ENCODE measurements at places on chromosomes 16 and 17.
A peak's percentile ranks its signal among the peaks of the same experiment; 100 is the strongest.

- DNase-seq, result no peak
Measured at GRCh38 chr17:42287305-42287976, 857 bp upstream of the STAT5A start.

GRCh38 chr17:81166033-81166492, at the start of gene AATK:
TSS of gene AATK (minus strand) at chr17:81166221. CDS start at chr17:81165992, 229 bp downstream.
- no peak for DNase-seq

DNA sequence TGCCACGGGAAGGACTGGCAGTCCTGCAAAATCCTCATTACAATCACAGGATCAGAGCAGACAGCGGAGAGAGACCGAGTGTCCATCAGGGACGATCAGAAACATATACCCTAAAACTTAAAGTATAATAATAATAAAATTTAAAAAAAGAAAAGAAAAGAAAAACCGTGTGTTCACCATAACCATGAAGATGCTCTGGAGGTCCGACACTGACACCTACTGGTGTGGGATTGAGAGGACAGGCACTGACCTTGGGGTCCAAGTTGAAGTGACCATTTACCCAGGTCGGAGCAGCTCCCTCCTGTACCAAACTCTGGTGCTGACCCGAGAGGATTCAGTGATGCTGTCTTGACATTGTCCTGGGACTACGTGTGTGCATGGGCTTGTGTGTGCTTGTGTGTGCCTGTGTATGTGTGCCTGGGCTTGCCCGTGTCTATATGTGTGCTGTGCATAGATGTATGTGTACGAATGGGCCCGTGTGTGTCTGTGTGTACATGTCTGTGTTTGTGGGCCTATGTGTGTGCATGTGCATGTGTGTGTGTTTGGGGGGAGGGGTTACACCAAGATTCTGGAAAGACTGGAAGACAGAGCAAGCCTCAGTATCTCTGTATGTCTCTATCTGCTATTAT, 10.0 kb upstream of the CD300LD start:
- DNase-seq, result peak; percentile 68

- no peak for DNase-seq
Measured at GRCh38 chr17:18949566-18949965, 2.4 kb upstream of the SLC5A10 start.

DNA sequence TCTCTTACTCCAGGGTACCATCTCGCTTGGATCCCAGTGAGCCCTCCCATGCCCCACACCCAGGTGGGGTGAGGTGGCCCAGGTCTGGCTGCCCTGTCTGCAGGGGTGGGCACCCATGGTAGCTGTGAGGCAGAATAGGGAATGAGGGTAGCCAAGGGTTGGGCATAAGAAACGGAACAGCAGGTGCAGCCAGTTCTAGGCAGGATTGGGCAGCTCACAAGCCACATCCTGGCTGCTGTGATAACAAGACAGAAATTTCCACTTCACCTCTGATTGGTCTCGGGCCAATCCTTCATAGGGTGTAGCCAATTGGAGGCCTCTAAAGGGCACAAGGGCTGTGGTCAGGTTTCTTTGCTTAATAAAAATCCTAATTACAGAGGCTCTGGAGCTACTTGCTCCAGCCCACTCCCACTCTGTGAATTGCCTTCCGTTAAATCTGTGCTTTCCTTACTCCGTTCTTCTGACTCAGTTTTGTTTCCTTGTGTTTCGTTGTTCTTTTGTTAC, 1.5 kb upstream of the ARHGDIG start:
- peak; percentile 41 for DNase-seq

DNA sequence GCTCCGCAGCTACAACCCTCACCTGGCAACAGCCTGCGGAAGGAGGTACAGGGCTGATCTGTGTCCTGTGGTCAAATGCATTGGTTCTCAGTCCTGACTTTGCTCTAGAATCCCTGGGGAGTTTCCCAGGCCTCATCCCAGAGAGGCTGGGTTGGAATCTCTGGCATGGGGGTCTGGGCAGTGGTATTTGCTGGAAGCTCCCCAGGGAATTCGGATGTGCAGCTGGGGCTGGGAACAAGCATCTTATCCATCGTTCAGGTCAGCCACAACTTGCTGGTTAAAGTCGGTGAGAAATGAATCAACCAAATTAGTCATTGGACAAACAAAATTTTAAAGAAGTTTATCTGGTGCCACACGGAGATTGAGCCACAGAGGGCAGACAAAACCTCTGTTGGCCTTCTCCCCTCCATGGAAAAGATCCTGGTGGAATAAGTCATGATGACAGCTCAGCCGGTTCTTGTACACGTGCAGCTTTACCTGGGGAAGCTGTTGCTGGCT, 231.2 kb downstream of the FOXL1 start:
- DNase-seq, result peak; percentile 57

DNA sequence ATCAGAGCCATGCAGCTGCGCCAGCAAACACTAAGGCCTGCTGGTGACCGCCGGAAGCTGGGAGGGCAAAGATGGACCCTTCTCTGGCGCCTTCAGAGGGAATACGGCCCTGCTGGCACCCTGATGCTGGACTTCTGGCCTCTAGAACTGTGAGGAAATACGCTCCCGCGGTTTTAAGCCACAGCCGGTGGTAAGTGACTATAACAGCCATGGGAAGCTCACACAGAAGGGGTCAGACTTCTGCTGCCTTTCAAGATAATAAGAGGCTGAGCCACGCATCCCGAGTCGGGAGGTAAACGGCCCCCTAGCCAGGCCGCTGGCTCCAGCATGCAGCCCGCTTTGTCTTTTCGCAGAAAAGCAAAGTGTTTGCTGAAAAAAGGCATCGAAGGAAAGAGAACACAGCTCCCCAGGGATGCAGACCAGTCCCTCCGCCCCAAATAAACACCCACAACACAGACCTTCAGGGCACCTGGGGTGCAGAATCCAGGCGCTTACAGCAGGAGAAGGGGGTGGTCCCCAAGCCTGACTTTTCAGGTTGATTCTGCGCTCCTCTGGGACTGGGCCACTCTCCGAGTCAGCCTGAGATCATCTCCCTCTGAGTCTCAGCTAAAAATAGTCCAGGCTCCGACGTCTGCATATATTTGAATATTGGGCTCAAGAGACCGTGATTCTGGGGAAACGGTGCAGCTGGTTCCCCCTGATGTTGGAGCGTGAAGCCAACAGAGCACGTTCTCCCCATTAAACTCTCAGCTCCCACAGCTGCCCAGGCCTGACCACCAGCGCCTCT, 89.7 kb downstream of the MGAT5B start:
- no peak for DNase-seq

DNA sequence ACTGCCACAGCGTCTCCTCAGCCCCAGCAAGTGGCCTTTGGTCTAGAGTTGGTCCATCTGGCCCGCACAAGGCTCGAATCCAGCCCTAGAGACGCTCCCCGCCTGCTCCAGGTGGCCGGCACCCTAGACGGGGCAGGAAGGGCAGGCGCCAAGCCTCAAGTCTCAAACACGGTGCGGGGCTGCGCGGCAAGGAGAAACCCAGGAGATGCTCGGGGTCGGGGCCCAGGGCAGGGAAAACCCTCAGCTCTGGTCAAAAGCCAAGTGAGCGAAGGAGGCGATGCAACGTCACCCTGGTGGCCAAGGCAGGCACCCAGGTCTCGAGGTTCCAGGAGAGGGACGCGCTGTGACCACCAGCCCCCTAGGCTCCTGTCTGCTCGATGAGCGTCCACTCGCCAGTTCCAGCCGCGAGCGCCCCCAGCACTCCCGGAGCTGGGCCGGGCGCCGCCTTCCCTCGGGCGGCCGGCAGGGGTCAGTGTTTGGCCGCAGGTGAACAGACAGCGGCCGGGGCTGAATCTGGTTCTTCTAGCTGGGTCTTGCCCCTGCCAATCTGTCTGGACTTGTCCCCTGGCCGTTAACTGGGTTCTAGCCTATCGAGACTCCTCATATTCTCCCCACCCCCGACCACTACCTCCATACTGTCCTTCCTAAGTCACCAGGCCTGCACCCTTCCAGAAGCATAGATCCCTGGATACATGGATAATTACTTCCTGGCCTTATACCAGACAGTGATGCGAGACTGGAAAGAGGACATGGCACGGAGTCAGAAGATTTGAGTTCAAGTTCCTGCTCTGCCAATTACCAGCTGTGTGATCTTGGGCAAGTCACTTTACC, 44.0 kb downstream of the PRAC1 start:
- peak; percentile 92 for DNase-seq

DNA sequence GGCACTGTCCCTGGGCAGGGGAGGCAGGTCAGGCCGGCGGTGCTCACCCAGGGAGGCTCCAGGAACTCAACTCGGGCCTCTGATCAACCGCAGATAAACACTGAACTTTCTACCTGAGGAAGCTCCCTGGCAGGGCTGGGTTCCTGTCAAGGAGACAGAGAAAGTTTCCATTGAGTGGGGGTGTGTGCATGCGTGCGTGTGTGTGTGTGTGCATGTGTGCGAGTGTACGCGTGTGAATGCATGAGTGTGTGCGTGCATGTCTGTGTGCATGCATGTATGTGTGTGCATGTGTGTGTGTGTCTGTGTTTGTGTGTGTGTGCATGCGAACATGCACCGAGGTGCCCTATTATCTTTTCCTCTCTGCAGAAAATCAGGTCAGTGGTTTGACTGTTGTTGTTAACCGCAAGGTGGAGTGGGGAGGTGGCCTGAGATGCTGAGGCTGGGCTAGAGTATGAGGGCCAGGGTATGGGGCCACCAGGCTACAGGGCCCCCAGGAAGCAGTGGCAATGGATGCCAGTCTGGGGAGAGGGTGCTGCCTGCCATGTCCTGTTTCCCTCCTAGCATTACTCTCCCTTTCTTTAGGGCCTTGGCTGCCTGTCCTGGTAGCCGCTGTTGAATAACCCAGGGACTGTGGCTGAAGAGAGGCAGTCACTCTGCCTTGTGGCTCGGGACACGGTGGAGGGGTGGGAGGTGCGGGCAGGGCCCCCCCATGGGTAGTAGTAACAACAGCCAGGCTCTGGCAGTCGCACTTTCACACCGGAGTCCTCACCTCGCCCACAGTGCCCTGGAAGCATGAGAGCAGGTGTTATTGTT, 24.0 kb downstream of the CCR7 start:
- DNase-seq, result no peak

GRCh38 chr16:89375021-89375420, 115.3 kb downstream of the ANKRD11 start:
- DNase-seq, result no peak

DNA sequence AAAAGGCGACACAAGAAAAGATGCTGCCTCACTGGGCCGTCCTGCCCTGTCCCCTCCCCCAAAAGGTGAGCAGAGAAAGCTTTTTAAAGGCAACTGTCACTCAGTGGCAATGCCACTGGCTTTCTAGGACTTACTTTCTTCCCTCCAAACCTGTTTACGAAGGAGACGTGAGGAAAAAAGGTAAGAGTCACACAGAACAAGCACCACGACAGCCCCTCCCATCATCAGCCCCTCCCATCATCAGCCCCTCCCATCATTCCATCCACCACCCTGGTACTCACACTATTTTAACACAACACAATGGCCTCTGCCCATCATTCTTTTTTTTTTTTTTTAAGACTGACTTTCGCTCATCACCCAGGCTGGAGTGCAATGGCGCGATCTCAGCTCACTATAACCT, 77.1 kb downstream of the NXN start:
- no peak for DNase-seq

- no peak for DNase-seq
Measured at GRCh38 chr17:75518201-75518600, 1.9 kb downstream of the TSEN54 start.

GRCh38 chr17:12909046-12909445, 108.8 kb downstream of the ELAC2 start:
- no peak for DNase-seq

GRCh38 chr16:71780521-71781089, 28.0 kb downstream of the AP1G1 start:
- DNase-seq, result no peak

DNA sequence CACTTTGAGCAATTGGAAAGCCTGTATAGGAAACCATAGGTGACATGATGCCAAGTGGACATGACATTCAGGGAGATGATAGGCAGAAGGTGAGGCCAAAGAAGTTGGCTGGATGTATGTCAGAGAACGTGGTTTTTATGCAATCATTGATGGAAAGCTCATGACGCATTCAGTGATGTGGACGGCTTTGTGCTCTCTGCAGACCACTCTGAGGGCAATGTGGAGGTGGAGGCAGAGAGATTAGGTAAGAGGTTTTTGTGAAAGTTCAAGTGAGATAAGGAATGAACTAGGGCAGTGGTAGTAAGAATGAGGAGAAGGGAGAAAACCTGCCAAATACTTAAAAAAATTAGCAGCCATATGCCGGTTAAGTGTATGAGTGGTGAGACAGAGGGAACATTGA, 99.0 kb downstream of the PRKCA start:
- no peak for DNase-seq
